LoVo (cell line): ENCODE measurements at places on chromosomes 7 and 10.
A peak's percentile ranks its signal among the peaks of the same experiment; 100 is the strongest.

DNA sequence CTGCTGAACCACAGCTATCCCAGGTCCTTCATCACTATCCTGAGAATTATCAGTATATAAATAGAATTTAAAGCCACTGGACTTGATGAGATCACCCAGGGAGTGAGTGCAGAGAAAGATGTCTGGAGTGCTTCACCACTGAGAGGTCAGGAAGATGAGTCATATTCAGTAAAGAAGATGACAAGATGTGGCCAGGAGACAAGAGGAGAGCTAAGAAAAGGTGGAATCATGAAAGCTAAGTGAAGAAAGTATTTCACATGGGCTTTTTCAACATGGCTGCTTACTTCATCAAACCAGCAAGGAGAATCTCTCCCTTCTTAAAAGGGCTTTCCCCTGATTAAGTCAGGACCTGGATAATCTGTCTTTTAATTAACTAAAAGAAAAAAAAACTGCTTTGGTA is 9.1 kb upstream of the PRKAR2B start:
- DNase-seq, result peak; percentile 31

GRCh38 chr7:95642173-95642572 is 45.9 kb upstream of the PDK4 start:
- DNase-seq, result no peak

DNA sequence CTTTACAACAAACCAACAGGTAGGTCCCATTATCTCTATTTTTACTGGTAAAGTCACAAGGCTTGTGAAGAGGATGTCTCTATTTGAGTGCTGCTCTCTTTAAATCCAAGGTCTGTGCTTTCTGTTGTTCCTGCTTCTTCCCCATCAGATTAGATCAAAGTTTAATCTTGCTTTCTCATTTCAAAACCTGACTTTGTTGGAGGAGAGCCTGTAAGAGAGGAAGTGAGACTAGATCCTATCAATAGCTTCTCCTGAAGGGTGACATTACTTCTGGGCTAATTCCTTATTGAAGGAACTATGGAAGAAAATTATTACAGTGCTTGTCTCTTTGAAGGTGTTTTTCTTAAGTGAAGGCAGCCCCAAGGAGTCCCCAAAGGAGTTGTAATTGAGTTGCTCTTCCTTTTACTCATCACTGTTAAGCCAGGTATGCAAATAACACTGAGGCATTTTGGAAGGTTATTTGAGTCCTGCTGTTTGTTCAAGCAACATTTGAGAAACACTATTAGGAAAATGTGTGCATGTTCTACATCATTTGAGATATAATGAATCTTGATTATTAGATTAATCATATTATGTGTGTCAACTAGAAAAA is 146.2 kb upstream of the MBL2 start:
- DNase-seq, result no peak

GRCh38 chr7:100673942-100674410 is 436 bp downstream of the GNB2 start:
- no peak for DNase-seq

GRCh38 chr10:103504181-103504783 is 10.8 kb downstream of the NEURL1 start:
- DNase-seq, result peak; percentile 78

DNA sequence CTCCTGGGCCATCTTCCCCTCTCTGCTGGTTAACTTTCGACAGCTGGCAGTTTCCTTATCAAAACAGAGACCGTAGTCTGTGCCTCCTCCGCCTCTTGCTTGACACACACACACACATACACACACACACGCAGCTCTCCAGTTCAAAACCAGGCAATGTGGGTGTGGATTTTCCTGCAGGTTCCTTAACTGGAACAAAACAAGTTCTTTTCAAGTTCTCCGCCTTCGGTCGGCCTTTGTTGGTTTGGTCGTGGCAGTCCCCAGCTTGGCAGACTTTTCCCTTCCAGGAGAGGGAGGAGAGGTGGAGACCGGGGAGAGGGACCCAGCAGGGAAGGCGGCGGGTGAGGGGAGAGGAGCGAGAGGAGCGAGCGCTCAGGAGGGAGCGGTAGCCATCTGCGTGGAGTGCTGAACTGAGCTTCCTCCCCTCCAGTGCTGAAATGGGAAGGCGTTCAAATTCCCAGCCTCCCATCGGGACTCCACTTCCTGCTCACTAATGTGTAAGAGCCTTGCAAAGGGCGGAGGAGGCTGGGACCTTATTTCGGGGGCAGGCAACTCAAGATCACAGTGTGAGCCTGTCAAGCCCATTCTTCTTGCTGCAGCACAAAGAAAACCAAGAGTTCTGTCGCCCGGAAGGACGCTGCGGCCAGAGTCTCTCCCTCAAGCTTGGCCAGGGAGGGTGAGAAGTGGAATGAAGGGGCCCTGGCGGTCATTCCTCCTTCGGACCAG is 120.6 kb downstream of the PRPF18 start:
- DNase-seq, result no peak
